ENCODE measurements at places on chromosomes 4 and X.

DNA sequence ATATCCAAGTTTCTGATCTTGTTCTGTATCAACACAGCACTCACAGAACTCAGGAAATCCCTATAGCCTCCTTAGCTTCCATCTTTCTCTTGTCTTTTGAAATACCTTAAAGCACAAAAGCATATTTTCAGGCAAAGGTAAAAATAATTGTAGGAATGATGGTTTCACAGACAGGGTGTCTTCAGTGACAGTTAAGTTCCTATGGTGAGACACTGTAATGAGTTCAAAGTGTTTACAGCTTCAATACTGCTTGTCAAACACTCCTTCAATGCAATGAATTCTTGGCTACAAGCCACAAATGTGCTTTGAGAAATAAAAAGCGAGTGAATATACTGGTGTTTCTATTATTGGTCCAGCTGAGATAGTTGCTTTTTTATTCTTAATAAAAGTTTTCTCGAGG, 466.0 kb downstream of the DMD start:
- no peak for DNase-seq

DNA sequence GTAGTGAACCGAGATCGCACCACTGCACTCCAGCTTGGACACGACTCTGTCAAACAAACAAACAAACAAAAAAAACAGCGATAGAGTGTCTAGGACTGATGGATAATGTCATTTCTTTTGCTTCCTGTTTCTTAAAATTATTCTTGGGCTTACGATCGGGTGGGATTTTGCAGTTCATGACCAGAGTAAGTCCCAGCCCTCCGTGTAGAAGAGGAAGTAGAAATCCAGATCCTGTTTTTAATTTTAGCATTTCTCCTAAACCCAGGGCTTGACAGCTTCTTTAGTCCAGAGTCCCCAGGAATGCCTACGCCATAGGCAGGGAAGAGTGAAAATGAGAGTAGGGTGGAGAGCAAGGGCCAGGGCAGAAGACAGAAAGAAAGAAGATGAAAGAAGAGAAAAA, 94.3 kb downstream of the HPRT1 start:
- no peak for DNase-seq

- no peak for DNase-seq
Observed at GRCh38 chr4:154065368-154065767, 276.5 kb upstream of the SFRP2 start.

DNA sequence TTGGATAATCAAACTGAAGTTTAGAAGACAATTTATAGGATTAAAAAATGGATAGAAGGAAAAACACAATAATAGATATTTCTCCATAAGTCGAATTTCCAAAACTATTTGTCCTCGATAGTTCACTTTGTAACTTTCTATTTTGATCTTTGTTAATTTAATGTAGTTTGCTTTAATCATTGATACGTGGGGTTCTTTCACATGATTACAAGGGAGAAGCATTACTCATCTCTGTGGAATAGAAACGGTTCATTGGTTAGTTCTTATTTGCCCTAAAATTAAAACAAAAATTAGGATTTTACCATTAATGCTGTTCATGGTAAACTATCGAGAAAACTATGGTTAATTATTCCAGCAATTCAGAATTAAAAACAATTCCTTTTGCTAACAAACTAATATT, 2.1 kb downstream of the TET2 start:
- no peak for DNase-seq

- DNase-seq = no peak
Observed at GRCh38 chr4:26542991-26543390, 40.9 kb upstream of the TBC1D19 start.

- DNase-seq = no peak
Observed at GRCh38 chr4:20287246-20287645, 35.5 kb downstream of the SLIT2 start.

GRCh38 chr4:165217325-165217724, 10.0 kb downstream of the KLHL2 start:
- no peak for DNase-seq

- DNase-seq = no peak
Observed at GRCh38 chrX:77493677-77494553, 46.7 kb downstream of the FGF16 start.

- DNase-seq = no peak
Observed at GRCh38 chrX:17376431-17377077, 1.6 kb downstream of the NHS start.

GRCh38 chr4:101205916-101206315, 141.4 kb downstream of the PPP3CA start:
- DNase-seq = peak; percentile 7

- DNase-seq = no peak
Observed at GRCh38 chr4:52670739-52671138, 11.6 kb upstream of the USP46 start.

DNA sequence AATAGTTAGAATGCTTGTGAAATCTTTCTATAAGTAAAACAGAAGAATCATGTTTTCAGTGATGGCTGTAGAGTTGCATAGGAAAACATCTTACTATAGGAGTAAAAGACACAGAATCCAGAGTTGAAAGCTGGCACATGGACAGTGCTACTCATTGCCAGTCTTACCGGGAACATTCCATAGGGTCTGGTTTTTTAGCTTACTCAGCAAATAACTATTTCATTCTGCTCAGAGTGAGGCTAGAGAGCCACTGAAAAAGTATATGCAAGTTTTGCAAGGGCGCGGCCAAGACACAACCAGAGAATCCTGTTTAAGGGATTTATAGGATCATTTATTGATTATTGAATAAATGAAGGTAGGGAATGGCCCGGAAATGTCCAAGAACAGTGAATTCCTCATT, 60.3 kb downstream of the MTHFD2L start:
- no peak for DNase-seq

GRCh38 chr4:6221851-6222760, 21.8 kb upstream of the JAKMIP1 start:
- no peak for DNase-seq

- DNase-seq = no peak
Observed at GRCh38 chr4:104772849-104773248, 278.2 kb upstream of the CXXC4 start.

DNA sequence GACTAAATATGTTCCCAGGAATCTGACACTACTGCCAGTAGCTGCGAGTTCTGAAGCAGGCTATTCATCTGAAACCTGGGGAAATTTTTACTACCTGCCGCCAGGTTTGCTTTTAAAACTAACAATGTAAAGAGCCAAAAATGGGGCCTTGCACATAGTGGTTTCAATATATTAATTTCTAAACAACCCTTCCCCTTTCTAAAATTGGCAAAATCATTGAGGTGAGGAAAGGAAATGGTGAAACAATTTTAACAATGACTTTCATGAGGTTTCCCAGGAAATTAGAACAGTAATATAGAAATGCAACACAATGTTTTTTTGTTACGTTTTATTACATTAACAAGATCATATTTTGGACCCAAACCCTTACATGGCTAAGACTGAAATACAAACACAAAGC, 21.3 kb downstream of the FANCB start:
- no peak for DNase-seq
